ENCODE measurements at places on chromosomes 5 and 9.

DNA sequence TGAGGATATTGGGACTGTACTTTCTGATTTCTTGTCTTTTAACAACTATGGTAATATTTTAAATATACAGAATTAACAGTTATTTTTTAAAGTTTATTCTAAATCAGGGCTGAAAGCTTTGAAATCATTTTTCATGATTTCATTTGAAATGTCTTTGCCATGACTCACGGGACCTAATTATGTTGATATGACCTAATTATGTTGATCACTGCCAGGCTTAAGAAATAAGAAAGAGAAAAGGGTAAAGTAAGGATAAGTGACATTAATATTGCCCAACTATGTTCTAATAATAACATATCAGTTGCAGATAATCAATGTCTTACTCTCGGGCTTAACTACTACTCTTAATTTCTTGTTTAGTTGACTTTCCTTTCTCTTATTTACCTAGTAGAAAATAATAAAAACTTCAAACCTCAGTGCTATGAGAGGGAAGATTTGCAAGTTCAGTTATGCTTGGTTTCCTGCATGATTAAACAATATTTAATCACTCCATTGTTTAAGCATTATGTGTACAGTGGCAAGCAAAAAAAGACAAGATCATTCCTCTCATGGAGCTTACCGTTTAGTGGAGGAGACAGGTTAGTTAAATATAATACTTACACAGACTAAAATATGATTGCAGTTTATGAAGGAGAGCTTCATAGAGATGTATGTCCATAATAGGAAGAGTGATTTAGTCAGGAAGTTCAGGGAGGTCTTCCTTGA lies 67.0 kb upstream of the EIF4EBP3 start:
- DNase-seq: no peak

GRCh38 chr5:72845889-72846288 lies 29.4 kb downstream of the TNPO1 start:
- no peak for DNase-seq

DNA sequence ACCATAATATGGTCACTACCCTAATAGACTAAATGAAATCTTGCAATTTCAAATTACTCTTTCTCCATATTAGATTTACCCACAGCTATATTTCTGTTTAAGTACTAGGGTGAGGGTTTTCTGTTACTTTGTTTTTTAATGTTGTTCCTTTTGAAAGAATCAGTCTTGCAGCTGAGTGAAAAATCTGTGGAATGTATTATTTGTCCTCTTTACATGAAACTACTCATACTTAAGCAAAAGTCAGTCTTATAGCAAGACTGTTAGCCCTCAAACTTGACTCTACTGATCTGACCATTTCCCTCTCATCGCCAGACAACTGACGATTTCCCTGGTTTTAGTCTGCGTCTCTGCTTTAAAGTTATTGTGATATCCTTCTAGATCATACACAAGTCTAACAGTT lies 84.0 kb downstream of the PIK3R1 start:
- DNase-seq: no peak

DNA sequence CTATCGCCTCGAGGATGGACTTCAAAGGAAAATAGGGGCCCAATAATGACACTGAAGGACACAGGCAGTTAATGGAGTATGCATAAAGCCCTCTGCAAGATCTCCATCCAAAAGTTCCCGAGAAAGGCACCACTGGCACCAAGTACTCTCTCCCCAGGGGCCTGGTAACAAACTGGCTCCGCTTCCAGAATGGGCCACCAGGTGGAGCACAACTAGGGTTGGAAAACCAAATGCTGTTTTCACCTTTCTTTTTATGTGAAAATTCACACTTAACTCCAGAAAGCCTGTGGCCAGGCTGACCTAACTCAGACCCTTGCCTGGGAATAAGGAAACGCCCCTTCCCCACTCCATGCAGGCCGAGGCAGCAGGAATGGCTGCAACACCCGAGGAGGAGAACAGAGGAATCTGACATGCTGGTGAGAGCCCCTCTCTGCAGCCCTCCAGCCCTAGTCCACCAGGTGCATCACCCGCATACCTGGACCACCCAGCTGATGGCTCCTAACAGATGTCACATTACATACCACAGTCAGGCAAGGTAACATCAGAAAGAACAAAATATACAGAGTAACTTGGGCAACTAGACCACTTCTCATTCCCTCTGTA lies 42.8 kb downstream of the CAMSAP1 start:
- DNase-seq: no peak

DNA sequence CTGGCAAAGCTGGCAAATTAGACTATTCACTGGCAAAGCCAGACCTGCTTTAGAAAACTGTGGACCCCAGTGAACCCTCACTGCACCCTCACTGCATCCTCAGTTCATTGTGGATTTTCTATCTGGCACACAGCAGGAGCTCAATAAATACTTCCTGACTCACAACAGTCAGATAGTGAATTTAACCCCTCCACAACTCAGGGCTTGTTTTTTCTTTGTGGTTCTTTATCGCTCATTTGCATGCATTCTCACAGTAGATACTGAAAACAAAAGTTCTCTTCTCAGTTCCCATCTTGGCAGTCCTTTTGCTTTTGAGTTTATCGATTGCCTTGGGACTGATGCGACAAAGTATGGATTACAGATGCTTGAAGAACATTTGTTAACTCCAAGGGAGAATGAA lies 99.8 kb downstream of the ACTL7B start:
- DNase-seq: no peak

DNA sequence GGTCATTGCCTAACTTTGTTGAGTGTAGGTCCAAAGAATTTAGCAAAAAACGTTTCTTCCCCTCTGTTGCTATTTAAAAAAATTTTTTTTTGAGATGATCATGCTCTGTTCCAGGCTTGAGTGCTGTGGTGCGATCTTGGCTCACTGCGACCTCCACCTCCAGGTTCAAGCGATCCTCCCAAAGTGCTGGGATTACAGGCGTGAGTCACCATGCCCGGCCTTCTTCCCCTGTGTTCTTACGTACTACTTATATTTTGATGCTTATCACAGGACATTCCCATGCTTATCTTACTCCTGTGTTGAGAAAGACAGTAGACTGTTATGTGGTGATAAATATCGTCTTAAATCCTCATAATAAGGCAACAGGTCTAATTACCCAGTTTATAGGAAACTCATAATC lies 2.5 kb downstream of the ACER2 start:
- no peak for DNase-seq

DNA sequence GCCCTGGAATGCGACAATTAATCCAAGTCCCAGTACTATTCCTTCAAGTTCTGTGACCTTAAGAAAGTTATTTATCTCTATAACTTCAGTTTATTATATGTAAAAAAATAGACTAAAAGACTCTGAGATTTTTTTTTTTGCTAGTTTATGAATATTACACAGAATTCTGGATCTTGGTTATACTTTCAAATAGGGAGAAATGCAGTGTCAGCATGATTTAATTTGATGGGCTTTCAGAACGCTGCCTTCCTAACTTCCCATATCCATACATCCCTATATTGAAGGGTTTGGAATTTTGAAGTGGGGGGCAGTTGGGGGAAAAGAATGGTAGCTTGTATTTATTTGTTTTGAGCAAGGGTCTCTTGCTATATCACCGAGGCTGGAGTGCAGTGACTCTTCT lies 98.4 kb upstream of the MEGF10 start:
- no peak for DNase-seq

DNA sequence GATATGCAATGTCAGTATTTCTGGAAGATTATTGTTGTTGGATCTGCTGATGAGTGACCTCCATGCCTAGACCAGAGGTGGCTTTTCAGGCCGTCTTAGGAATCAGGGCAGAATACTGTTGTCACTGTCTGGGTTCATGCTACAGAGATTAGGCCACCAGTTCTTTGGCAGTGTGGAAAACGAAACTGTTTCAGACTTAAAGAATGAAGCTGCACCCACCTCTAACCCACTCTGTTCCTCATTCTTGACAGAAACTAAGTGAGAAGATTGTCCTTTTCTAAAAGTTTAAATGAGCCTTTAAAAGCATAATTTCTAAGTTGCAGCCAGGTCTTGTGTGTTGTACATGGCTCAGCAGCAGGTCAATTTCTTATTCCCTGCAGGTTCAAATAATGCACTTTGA lies 444.3 kb downstream of the ENC1 start:
- DNase-seq: no peak

GRCh38 chr5:140076142-140076541 lies 33.0 kb upstream of the NRG2 start:
- no peak for DNase-seq

GRCh38 chr9:68458918-68459317 lies 81.8 kb downstream of the TMEM252 start:
- DNase-seq: no peak

- no peak for DNase-seq
Observed at GRCh38 chr5:55141945-55142690, 17.9 kb upstream of the GPX8 start.

DNA sequence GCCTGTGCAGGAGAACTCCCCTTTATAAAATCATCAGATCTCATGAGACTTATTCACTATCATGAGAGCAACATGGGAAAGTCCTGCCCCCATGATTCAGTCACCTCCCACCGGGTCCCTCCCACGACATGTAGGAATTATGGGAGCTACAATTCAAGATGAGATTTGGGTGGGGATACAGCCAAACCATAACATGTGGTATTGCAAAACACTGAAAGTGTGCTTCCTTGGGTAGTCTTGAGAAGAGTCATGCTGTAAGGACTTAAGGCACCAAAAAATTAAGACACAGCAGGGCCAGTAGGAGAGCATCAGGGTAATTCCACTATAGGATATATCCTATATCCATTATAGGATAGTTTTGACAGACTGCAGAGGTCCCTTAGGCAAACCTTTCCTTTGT lies 29.4 kb upstream of the GDNF start:
- DNase-seq: no peak

GRCh38 chr5:80934751-80935150 lies 25.4 kb upstream of the RASGRF2 start:
- no peak for DNase-seq

DNA sequence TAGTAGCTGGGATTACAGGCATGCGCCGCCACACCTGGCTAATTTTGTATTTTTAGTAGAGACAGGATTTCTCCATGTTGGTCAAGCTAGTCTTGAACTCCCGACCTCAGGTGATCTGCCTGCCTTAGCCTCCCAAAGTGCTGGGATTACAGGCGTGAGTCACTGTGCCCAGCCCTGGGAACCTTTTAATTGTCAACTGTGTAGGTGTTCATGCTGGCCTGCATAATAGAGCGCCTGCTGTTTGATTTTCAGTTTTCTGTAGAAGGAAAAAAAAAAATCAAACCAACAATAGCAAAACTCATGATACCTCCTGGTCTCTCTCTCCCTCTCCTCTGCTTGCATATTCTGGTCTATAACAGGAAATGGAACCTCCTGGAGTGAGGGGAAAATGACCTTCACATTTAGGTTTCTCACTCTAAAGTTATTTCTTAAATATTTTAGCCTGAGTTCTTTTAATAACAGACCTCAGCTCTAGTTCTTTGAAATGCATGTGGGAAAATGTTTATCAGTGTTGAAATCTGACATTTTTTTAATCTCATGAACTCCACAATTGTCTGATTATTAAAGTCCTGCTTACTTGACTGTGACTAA lies 51.7 kb downstream of the EXOSC2 start:
- no peak for DNase-seq

DNA sequence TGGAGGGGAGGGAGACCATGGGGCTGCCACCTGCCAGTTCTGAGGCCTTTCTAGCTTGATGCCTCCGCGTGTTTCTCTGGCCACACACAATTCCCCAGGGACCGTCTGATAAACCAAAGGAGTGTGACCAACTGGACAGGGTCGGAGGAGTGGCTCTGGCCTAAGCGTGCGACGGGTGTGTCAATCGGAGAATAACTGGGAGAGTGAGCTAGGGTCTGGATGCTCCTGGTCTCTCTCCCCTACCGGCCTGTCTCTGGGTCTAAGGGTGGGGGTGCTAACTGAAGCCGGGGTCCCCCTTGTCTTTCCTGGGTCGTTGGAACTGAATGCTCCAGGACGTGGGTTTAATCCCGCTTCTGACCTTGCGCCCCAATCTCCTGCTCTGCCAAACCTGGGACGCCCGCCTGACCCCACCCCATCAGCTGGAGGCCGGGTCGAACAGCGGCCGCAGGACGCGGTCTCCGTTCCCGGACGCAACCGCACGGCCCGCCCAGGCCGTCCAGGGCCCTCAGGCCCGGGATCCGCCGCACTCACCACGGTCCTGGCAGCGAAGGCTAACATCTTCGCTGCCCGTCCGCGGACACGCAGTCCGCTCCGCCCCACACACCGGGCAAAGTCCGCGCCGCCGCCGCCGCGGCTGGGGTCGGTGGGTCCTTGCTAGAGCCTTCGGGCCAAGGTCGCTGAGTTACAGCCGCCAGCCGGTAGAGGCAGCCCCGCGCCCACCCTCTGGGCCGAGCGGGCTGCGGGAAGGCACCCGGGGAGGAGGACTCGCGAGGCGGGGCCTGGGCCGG lies 447 bp downstream of the CRAT start:
- DNase-seq: peak; percentile 16

DNA sequence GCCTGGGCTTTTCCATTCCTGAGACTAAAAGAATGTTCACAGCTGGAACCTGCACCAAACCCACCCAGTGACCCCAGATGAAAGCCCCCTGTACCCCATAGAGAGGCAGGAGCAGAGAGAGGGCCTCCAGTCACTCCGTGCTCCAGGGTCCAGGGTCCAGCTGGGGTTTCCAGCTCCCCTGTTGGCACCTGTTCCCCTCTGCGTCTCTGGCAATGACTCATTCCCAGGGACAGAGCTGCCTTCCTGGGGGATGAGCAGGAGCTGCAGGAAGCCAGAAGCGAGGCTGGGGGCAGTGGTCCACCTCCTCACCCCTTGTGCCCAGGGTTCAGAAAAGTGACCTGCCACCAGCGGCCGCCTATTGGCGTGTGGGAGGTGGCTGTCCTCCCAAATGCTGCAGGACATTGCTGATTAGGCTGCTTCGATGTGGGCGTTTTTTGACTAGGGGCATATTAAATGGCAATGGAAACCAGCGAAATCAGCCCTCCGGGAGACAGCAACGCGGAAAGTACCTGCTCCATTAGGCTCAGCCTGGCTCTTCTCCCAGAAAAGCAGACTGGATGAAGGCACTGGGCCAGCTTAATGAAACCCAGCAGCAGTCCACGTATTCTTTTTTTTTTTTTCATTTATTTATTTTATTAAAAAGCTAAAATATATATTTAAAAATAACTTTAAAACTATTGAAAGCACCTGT lies 97.4 kb downstream of the DAP start:
- DNase-seq: no peak

DNA sequence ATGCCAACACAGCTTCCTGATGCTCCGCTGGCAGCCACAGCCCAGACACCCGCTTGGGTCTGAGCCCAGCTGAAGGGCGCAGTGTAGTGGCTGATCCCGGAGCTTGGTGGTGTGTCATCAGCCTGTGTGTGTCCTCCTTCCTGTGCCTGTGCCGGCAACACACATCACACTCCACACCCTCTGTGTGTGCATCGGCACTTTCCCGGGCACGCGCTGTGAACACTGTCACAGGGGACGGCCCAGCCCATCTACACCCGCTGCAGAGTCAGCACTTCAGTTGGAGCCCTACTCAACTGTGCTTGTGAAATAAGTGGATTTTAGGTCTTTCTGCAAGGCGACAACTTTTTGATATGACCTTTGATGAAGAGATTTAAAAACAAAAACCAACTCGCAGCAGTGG lies 189.4 kb downstream of the IRX2 start:
- no peak for DNase-seq

- no peak for DNase-seq
Observed at GRCh38 chr5:160537940-160538339, 116.3 kb downstream of the PTTG1 start.

GRCh38 chr5:133368916-133369783 lies 243.2 kb downstream of the FSTL4 start:
- no peak for DNase-seq

GRCh38 chr9:136209232-136209631 lies 4.3 kb upstream of the LHX3 start:
- no peak for DNase-seq

- DNase-seq: no peak
Observed at GRCh38 chr5:170849374-170849773, 12.4 kb upstream of the RANBP17 start.

- no peak for DNase-seq
Observed at GRCh38 chr5:147887930-147888329, 9.4 kb downstream of the SCGB3A2 start.

Data from activated CD8-positive, alpha-beta memory T cell treated with anti-CD3 and anti-CD28 coated beads for 48 hours (primary cell).